ENCODE measurements at places on chromosomes 4 and X. TPM values are rescaled to one million over a fixed set of nuclear protein-coding genes. Genes with fewer than 3 reads are reported as not detected.

GRCh38 chr4:174317531-174317930 is 33.8 kb downstream of the CEP44 start:
- no peak for DNase-seq
- no peaks in the 10 kb centered on the region for H3K4me1 ChIP-seq
- H3K27me3 ChIP-seq = no peaks in the 10 kb centered on the region
- no peak overlapping the region for H3K4me3 ChIP-seq
- H3K27ac ChIP-seq = no peak overlapping the region

DNA sequence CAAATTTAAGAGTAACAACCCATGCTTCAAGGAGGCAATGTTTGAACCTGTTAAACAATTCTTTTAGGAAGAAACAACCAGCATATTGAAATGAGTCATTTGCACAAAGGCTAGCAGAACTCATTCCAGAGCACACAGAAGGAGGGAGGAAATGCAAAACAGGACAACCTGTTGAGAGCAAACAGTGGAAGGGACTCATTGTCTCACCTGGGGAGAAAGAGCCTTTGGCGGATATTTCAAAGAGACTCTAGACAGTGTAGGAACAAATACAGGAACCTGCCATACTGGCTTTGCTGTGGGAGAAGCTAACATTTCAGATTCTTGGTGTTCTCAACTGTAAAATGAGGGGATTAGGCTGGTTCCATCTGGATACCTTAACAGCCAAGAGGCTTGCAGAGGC is 14.8 kb upstream of the RASGEF1B start:
- H3K4me1 ChIP-seq = no peaks in the 10 kb centered on the region
- no peak overlapping the region for H3K4me3 ChIP-seq
- no peak overlapping the region for H3K27ac ChIP-seq
- DNase-seq = no peak

Gene TRAM1L1
- total RNA-seq = 0.27 TPM

GRCh38 chr4:11261066-11261850 is 167.4 kb downstream of the HS3ST1 start:
- H3K4me3 ChIP-seq = no peak overlapping the region
- no peak for DNase-seq
- H3K27ac ChIP-seq = no peak overlapping the region
- no peaks in the 10 kb centered on the region for H3K27me3 ChIP-seq

- H3K36me3 ChIP-seq = no peaks in the 10 kb centered on the region
- H3K27ac ChIP-seq = no peak overlapping the region
- no peak overlapping the region for H3K4me3 ChIP-seq
- H3K27me3 ChIP-seq = no peaks in the 10 kb centered on the region
These were observed 49.5 kb downstream of the HS6ST2 start for GRCh38 chrX:132908891-132909290.

Gene FTSJ1
- 33.2 TPM for total RNA-seq

DNA sequence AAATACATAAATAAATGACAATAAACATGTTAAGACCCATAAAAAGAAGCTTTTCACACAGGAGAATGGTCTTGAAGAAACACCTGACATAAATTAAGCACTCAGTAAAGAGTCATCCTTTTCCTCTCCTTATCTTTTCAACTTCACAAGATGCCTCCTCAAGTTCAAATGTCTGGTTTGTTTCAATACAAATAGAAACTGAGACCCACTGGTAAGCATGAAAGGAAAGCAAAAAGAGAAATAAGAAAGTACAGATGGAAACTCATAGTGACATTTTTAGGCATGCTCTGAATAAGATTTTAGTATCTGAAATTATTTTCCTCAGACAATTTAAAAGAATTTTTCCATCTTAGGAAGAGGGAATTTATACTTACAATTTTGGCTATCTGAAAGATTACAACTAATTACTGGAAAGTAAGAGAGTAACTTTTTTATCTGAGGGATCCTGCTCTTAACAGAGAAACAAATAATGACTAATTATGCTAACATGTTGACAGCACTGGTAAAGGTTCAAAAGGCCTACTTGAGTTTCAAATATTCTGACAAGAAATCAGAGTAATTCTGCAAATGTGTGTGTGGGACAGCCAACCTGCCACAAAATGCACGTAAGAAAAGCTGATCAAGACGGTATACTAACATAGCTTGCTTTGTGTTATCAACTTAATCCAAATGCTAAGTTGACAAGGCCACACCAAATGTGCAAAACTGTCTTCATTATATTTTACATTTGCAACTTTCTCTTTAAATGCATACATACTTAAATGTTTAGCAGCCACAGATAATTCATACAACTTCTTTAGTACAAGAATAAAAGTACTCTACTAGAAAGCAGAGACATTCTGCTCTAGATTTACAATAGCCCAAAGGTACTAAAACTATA is 113.0 kb downstream of the IQCM start:
- H3K4me3 ChIP-seq = no peak overlapping the region
- no peaks in the 10 kb centered on the region for H3K27me3 ChIP-seq
- H3K27ac ChIP-seq = no peak overlapping the region
- no peaks in the 10 kb centered on the region for H3K36me3 ChIP-seq
- no peaks in the 10 kb centered on the region for H3K4me1 ChIP-seq

GRCh38 chr4:114361249-114361648 is 237.4 kb upstream of the UGT8 start:
- no peak overlapping the region for H3K4me3 ChIP-seq
- no peak for DNase-seq
- no peaks in the 10 kb centered on the region for H3K36me3 ChIP-seq
- no peaks in the 10 kb centered on the region for H3K27me3 ChIP-seq
- H3K4me1 ChIP-seq = no peaks in the 10 kb centered on the region

DNA sequence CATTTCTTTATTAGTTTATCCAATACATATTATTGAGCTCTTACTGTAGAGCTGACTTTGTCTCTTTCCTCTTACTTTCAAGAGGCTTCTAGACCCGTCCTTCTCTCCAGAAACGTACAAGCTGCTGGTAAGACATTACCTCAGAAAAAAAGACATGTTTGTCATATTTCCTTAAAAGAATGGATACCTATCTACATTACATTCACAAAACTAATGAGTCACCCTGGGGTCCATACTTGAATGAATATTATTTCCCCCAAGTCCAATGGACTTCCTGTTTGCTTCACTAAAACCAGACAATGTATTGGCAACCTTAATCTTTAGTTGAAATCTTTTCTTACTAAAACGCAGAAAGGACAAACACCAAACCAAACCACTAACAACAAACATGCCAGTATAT is 176.5 kb upstream of the CLNK start:
- H3K27me3 ChIP-seq = no peaks in the 10 kb centered on the region
- no peaks in the 10 kb centered on the region for H3K36me3 ChIP-seq
- no peak overlapping the region for H3K4me3 ChIP-seq
- H3K4me1 ChIP-seq = no peaks in the 10 kb centered on the region

DNA sequence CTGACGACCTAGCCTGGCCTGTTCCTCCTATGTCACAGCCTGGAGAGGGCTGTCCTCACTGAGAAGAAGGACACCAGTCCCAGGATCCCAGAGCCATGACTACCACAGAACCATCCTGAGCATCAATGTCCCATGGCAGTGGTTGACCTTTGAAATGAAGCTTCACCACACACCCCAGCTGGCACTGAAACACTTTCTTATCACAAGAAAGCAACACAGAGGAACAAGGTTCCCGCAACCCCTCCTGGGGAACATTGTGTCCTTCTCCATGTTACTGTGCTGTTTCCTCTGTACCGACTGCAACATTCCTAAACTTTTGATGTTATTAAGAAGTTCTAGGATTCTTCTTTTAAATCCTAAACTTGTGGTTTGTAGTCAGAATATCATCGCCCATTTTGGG is 21.2 kb upstream of the FAM156A start:
- no peaks in the 10 kb centered on the region for H3K36me3 ChIP-seq
- no peak for DNase-seq

DNA sequence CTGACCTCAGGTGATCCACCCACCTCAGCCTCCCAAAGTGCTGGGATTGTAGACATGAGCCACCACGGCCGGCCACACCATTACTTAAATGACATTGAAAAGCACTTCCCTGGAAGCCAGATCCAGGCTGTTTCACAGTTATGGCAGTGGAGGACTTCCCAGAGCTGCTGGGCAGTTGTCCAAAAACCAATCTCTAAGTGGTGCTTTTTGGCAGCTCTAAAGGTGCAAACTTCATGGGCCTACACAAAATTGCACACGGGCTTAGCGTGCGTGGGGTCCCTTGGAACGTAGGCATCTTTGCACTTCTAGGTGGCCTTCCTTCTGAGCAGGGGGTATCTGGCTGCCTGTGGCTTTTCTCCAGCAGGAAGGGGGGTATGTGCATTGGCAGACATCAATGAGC is 172.3 kb downstream of the SHOX start:
- H3K4me3 ChIP-seq = no peak overlapping the region
- no peak overlapping the region for H3K27ac ChIP-seq
- H3K27me3 ChIP-seq = no peaks in the 10 kb centered on the region
- H3K36me3 ChIP-seq = no peaks in the 10 kb centered on the region
- no peaks in the 10 kb centered on the region for H3K4me1 ChIP-seq

GRCh38 chr4:95124906-95125504 is 367.2 kb downstream of the BMPR1B start:
- H3K27ac ChIP-seq = no peak overlapping the region
- no peaks in the 10 kb centered on the region for H3K4me1 ChIP-seq
- H3K4me3 ChIP-seq = no peak overlapping the region

Data from transverse colon (tissue), 4 donors.